ENCODE measurements at places on chromosomes 13 and 19.
A peak's percentile ranks its signal among the peaks of the same experiment; 100 is the strongest.

- DNase-seq: no peak
These were observed 60.3 kb downstream of the CRYL1 start for GRCh38 chr13:20465218-20465879.

GRCh38 chr19:41409288-41409687 is 11.7 kb downstream of the BCKDHA start:
- no peak for DNase-seq

GRCh38 chr13:113951246-113951999 is 22.5 kb downstream of the C13orf46 start:
- no peak for DNase-seq

DNA sequence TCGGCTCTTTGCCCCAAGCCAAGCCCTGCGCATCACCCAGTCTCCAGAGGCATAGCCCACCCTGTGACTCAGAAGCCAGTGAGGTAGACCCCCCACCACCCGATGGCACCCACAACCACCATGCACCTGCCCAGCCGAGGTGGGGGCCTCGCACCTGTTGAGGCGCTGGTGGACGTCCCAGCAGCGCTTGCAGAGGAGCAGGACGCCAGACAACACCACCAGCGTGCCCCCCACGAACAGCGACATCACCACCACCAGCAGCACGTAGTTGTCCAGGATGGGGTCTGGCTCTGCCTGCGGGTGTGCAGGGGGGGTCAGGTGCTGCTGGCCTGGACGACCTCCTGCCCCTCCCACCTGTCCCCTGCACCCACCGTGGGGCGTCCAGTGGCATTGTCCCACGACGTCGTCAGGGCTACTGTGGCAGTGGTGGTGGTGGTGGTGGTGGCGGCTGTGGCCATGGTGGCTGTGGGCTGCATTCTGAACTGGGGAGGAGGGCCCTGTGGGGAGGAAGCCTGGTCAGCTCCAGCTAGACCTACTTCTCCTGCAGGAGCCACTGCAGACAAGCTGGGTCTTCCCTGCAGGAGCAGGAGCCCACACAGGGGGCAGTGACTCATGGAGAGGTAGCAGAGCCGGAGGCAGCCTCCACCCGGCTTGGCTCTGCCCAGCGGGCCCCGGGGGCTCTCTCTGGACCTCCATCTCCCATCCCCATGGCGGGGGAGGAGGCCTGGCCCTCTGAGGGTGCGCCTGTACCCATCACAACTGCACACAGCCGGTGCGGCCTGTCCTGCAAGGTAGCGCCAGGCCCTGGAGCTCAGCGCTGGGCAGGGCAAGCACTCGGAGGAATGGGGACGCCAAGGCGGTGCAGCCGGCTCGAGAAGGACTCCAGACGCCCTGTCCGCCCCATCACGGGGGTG is 1.9 kb downstream of the CBARP start:
- no peak for DNase-seq

GRCh38 chr19:6516018-6516658 is 14.0 kb upstream of the TUBB4A start:
- peak; percentile 49 for DNase-seq

DNA sequence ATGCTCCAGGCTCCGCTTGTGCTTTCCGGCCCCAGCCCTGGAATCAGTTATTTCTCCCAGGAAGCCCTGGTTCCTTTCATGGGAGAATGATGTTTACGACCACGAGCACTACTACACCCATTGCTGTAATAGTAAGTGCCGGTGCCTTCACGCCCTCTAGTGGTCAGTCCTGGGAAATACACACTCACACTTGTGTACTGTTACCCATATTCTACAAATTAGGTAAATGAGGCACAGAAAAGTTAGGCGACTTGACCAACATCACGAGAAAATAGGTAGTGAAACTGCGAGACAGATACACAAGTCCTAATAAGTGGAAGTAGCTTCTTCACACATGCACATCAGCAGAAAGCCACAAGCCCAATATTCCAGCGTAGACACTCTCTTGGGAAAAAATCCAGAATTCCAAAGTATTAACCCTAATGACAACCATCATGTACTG is 21.7 kb downstream of the CEACAM21 start:
- no peak for DNase-seq

DNA sequence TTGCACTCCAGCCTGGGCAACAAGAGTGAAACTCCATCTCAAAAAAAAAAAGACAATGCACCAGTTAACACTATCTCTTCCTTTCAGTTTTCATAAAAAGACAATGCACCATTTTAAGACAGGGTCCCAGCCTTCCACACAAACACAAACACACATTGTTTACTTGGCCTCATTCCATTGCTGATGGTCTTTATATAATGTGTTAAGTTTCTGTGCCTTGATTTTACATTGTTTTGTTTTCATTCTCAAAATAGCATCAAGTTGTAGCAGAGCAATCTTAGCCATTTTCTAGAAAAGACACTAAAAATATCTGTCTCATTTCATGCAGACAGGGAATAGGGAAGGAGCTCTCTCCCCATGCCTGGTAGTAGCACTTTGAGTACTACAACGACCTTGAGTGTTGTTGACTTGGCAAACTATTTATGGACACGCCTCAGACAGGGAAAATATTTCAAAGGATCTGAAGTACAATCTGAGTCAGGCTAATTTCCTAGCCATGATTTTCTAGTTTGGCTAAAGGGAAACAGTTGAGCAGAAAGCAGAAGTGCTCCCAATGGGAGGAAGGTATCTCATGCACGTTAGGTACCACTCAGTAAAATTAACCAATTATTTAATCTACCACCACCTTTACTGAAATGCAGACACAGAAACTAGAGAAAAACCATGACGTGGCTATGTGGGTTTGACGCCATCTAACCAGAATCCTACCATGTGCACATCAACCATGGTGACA is 120.6 kb downstream of the ABCC4 start:
- no peak for DNase-seq

DNA sequence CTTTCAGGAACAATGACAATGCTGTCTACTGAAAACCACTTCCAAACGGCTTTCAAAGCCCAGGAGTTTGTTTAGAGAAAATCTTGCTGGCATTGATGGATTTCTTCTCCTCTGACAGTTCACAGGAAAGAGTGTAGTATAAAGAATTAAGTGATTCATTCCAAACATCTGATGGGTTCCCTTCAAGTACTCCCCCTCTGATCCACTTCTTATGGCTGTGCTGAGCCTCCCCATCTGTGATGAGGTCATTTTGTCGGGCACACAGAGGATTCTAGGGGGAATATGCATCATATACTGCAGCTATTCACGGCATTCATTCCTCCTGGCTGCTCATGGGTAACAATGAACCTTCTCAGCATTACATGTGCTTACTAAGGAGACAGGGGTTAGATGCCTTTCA is 107.9 kb downstream of the RGCC start:
- DNase-seq: no peak

DNA sequence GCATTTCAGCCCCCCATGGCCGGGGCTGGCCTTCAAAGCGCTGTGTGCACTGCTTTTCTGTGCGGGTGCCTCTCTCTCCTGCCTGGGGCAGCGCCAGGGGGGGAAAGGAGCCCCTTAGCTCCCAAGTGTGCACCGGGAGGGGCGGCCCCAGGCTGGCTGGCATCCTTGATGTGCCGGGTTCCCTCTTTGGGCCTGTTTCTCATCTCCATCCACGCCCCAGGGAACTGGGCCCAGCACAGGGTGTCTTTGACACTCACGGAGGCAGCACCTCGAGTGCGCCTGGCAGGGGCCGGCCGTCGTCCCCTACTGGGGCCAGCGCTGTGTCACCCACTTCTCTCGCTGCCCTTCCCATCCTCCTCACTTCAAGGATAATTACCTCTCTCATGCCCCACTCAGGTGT is 324.3 kb downstream of the TEX29 start:
- DNase-seq: no peak

DNA sequence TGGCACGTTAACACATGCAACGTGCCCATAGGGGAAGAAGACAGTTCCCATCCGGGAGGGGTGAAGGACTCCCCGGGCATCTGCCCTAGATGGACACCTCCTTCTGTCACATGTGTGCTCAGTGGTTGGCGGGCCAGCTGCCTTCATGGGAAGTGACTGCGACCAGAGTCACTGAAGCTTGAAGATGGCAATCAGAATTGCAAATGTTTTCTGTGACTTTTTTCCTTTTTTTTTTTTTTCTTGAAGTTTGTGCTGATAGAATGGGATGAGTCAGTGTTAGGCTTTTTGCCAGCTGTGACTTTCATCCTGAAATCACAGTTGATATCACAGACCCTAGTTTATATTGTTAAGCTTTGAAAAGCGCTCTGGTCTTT is 109.2 kb upstream of the MCF2L start:
- no peak for DNase-seq

- no peak for DNase-seq
These were observed 136.0 kb downstream of the DCLK1 start for GRCh38 chr13:35995136-35995535.
